WTC11 (cell line): ENCODE measurements at places on chromosomes 1 and 21. TPM values are rescaled to one million over a fixed set of nuclear protein-coding genes. Genes with fewer than 3 reads are reported as not detected.
A peak's percentile ranks its signal among the peaks of the same experiment; 100 is the strongest.

Gene NPHS2
- total RNA-seq: not detected in 3 replicates

Gene MLLT11
- total RNA-seq: 12.7 to 16.4 TPM (median 13.6 TPM) in 3 replicates

Gene TBX15
- 0.07 to 0.11 TPM (median 0.09 TPM) in 3 replicates for total RNA-seq

Gene ADAMTS4
- total RNA-seq: 9.1 to 11.2 TPM (median 10.0 TPM) in 3 replicates

Gene CASQ2
- total RNA-seq: 0.09 TPM in 1 of 3 replicates, not detected in the others

DNA sequence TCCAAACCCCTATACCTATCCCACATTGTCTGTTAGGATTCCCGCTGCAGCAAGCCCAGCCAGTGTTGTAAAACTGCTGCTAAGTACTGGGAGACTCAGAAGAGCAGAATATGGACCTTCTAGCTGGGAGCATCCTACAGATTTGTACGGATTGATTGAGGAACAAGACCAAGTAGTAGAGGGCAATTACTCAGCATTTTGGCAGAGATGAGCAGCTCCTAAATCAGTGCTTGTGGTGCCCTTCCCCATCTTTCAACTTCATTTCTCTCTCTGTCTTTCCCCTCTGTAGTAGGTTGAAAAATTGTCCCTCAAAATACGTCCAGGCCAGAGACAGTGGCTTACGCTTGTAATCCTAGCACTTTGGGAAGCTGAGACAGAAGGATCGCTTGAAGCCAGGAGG is 37.3 kb upstream of the HTR1D start:
- no peak for DNase-seq

- DNase-seq: no peak
Observed at GRCh38 chr21:30189773-30190172, 23.2 kb upstream of the CLDN17 start.

- no peak for DNase-seq
Observed at GRCh38 chr1:116880917-116881316, 28.8 kb upstream of the PTGFRN start.

- DNase-seq: no peak
Observed at GRCh38 chr1:2378441-2378851, 12.9 kb downstream of the MORN1 start.

DNA sequence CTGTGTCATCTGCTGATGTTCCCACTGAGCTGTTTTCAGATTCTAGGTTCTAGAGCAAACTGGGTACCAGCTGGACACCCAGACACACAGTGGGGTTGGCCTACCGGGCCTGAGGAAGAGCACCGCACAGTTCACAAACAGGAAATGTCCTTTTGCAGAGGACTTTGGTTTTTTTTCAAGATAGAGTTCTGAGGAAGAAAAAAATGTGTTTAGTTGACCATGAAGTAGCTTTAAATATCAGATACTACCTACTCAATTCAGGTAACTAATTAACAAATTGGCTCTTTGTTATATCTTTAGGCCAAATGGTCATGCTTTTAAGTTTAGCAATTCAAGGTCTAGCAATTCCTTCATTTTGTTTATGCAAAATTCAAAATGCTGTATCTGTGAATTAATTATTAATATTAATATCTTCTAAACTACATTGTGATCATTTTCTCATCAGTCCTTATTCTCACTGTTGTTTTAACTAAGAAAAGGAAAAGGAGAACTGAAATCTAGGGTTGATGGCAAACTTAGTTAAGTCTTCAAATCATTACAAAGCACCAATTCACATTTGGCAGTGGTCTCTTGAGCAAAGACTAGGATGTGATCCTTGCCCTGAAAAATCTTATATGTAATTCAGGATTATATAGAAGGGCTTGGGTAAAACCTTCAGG is 17.2 kb upstream of the NCF2 start:
- DNase-seq: no peak

- no peak for DNase-seq
Observed at GRCh38 chr21:33684068-33684467, 41.8 kb downstream of the ITSN1 start.

- DNase-seq: no peak
Observed at GRCh38 chr1:24912376-24913273, 17.5 kb downstream of the RUNX3 start.

GRCh38 chr1:236685917-236686814 is at the start of gene ACTN2:
TSS of gene ACTN2 (plus strand) at chr1:236686499. CDS start at chr1:236686674, 175 bp downstream.
- DNase-seq: peak; percentile 68

- no peak for DNase-seq
Observed at GRCh38 chr1:210313046-210313595, 15.6 kb upstream of the HHAT start.

- no peak for DNase-seq
Observed at GRCh38 chr1:198623752-198624647, 14.8 kb upstream of the PTPRC start.

DNA sequence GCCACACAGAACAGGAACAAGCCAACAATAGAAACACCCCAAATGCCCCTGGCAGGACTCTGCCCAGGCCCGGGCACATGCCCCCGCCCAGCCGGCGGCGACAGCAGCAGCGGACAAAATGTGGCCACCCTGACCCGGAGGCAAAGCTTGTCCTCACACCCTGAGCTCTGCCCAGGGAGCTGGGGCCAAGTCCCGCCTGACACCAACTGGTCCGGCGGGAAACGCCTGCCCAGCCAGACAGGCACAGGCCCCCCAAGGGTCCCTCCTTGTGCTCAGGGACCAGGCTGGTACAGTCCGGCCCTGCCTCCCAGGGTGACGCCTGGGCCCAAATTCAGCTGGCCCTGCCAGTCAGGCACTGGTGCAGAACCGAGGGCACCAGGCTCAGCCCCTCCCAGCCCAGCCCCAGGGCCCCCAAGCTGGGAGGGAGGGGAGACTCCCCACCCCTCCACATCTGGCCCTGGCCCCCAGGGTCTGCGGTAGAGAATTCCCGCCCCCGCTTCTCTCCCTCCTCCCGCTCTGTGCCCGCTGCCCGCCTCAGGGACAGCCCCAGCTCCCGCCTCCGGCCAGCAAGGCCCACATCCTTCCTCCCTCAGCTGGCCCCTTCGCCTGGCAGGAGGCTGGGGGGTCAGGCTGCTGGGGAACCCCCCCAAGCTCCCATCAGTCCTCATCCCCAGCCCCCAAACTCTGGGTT is 2.0 kb downstream of the AHDC1 start:
- DNase-seq: no peak

GRCh38 chr1:198660341-198661261 is 21.8 kb downstream of the PTPRC start:
- no peak for DNase-seq

DNA sequence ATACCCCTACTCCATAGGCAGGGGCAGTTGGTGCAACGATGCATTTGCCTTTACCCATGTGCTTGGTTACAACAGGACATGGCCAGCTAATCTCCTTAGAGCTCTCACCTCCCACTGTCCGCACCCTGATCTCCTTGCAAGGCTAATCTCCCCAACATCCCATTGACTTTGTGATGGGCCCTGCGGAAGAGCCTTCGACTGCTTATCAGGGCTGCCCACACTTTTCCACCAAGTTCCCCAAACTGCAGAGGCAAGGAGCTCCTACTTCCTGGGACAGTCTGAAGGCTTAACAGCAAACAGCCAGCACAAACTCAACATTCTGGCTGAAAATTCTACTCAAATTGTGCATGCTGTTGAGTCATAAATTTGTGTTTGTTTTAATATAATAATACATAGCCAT is 36.0 kb downstream of the C1orf94 start:
- DNase-seq: no peak

DNA sequence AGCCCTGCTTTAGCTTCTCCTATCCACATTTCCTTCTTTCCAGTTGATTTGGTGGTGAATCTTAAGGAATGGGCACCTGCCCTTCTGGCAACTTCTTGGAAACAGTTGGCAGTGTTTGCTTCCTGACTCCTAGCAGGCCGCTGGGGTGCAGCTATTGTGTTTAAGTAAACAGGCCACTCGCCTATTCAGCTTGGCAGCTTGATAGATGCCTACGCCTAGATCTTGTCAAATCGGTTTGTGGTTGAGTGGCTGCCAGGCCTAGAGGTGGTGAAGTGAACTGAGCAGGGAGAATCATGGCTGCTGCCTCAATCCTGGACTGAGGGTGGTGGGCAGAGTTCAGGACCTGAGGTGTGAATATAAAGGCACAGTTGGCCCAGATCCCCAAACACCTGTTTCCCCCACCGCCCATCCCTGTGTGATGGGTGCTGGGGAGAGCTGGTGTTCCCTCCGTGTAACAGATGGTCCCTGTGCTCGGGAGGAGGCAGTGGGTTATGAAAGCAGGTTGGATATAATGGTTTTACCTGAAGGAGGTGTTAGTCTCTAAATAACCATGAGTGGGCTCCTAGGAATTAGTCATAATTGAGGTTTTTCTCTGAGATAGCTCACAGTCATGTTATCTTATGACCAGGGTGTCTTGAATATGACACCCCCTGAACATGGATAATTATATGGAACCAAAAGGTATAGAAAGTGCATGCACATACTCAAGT is 940 bp upstream of the PLA2G2C start:
- DNase-seq: no peak

GRCh38 chr1:244835276-244836134 is at the start of gene COX20:
TSS of gene COX20 (plus strand) at chr1:244835658. CDS start at chr1:244835715, 57 bp downstream.
- no peak for DNase-seq

DNA sequence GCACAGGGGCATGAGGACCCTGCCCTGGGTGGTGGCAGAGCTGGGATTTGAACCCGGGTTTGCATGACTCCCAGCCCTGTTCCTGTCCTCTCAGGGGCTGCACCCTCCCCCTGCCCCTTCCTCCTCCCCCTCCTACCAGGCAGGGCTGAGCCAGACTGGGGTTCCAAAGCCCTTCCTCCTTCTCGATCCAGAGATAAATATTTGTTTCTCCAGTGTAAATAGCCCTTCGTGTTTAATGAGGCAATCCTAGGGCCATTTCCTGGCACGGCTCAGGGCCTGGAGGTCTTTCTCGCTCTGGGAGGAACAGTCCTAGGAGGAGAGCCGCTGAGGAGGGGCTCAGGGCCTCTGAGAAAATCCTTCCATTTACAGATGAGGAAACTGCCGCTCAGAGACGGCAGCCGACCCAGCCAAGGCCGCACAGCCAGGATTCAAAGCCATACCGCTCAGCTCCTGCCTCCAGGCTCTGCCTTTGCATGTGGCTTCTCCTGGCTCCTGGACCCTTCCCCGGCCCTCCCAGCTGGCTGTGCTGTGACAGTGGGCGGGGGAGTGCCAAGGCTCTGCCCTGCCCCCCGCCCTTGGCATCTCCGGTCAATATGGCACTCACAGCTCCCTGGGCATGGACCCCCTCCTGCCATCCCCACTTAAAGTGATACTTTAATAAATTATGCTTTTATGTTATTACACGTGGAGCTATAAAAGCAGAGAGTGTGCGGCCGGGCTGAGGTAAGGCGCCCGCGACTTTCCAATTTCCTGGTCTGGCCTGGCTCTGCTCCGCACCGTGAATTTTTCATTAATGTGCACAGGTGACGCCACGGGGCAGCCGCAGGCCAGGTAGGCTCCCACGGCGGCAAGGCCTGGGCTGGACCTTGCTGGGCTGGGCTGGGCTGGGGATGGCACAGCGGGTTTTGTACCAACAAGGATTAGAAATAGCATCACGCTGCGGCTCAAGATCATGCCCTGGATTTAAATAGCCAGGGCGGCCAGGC is 114.7 kb upstream of the WNT4 start:
- DNase-seq: no peak

DNA sequence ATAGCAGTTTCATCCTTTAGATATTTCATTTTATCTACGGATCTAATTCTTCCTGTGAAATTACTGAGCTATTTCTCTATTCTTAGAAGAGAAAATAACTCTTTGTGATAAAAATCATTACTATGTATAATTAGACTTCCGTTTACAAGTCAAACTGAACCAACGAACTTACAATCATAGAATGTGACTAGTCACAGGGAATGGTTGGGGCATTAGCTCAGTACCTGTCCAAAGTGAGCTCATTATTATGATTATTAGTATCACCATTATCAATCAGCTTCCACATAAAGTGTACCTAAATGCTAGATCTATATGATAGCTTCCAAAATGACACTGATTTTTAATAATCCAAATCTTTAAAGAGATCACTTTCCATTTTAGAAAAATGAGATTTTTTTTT is 12.5 kb downstream of the AMY2B start:
- no peak for DNase-seq

DNA sequence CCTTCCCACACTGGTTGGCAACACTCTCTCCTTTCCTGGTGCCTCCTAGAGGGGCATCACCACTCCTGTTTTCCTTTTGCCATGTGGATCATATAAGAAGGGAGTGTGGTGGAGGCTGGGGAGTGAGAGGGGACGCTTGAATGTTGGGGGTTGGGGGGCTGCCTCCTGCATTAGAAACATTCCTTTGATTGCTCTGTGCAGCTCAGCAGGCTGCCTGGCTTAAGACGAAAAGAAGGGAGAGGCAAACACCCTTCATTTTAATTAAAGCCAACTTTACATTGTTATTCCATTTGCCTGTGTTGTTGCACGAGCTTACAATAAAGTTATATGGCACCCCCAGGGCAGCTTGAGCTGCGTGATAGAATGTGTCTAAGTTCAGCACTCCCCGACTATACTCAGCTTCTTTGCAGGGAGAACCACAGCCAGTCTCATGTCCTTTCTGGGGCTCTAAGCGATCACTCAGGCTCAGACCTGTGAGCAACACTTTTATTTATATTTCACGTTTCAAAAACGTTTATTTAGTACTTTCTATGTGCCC is 57.4 kb downstream of the FOXD2 start:
- DNase-seq: no peak

- no peak for DNase-seq
Observed at GRCh38 chr1:185442050-185442449, 125.0 kb upstream of the IVNS1ABP start.

GRCh38 chr1:50272912-50273311 is 150.3 kb downstream of the DMRTA2 start:
- no peak for DNase-seq

DNA sequence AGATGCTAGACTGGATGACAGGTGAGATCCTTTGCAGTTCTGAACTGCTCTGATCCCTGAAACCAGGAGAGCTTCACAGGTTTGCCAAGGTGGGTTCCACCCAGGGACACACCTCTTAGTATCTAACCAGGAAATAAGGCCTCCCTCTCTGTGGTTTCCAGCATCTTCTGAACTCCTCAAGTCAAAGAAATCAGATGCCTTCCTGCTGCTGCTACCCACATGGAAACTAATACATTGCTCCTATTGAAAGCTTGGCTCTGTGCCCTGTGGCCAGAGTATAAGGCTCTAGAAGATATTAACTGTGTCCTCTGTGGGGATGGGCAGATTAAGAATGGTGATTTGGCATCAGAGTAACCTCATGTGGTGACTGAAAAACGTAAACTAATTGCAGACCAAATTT is 75.0 kb upstream of the MRPS6 start:
- no peak for DNase-seq

- peak; percentile 41 for DNase-seq
Observed at GRCh38 chr1:211133393-211133835, 534 bp downstream of the KCNH1 start.

GRCh38 chr1:212578041-212578440 is 30.5 kb upstream of the ATF3 start:
- DNase-seq: no peak
